ENCODE measurements at places on chromosomes 6 and 20. TPM values are rescaled to one million over a fixed set of nuclear protein-coding genes. Genes with fewer than 3 reads are reported as not detected.

CST5 gene
- not detected for total RNA-seq

GRCh38 chr6:67759001-67759400 lies 876.1 kb upstream of the ADGRB3 start:
- no peak for DNase-seq

- DNase-seq = no peak
Measured at GRCh38 chr6:109490713-109491112, 7.7 kb upstream of the ZBTB24 start.

DNA sequence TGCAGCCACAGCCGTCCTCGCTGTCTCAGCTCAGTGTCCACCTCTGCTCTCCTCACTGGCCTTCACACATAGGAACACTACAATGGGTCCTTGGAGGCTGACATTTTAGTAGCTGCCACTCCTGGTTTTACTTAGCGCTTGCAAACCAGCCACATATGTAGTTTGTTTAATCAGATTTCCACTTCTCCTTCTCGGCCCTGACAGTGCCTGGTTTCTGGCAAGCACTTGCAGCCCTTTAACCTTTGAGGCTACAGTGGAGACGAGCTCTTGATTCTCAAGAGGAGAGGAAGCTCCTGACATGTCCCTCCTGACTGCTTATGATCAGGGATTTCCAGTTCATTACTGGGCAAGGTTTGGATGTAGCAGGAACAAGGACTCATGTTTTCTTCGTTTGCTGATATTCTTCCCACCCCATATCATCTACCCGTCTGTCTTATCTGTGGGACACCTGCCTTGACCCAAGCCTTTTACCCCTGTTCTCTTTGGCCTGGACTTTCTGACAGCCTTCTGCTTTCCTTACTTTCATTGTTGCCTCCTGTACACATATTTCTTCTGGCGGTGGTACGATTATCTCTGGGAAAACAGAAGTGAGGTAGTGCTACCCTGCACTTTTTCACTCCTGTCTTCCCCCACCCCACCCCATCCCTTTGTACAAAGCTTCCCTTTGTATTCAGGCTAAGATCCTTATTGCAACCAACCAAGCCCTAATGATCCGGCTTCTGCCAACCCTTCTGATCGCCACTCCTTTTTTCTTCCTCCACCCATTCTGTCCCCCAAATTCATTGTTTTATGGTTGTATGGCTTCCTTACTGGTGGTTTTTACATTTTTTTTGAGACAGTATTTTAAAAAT lies 31.2 kb downstream of the CEP43 start:
- DNase-seq = no peak

HTR1E gene
- not detected for total RNA-seq

LY6G6F gene
- not detected for total RNA-seq

OPN5 gene
- not detected for total RNA-seq

GRCh38 chr6:89596056-89596455 lies 42.5 kb downstream of the LYRM2 start:
- no peak for DNase-seq

DEFB132 gene
- total RNA-seq = not detected

TCF21 gene
- total RNA-seq = 20.4 TPM

DNA sequence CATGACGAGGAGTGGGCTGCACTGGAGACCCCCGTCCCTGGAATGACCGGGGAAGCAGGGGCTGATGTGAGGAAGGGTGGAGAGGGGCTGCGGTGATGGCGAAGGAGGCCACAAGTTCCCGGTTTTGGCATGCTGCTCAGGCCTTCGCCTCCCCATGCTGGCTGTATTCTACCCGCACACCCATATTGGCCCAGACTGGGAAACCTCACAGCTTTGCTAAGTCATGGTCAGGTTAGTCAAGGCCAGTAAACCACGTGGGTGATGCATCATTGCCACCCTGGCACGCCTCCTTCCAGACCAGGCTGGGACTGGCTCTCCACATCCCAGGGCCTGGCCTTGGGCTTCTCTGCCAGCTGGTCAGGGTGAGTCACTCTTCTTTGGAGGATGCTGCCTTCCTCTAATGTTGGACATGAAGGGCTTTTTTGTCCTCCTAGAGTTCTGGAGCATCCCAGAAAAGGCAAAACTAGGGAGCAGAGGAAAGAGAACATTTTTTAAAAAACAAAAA lies 53.8 kb downstream of the PCNA start:
- peak; percentile 99 for DNase-seq

GRCh38 chr6:114108119-114109002 lies 137.4 kb upstream of the HDAC2 start:
- DNase-seq = peak; percentile 67

SUMO4 gene
- not detected for total RNA-seq

- no peak for DNase-seq
Measured at GRCh38 chr6:84061613-84062398, 28.2 kb downstream of the MRAP2 start.

- no peak for DNase-seq
Measured at GRCh38 chr6:12203001-12203400, 87.2 kb upstream of the EDN1 start.

PROKR2 gene
- total RNA-seq = not detected

- no peak for DNase-seq
Measured at GRCh38 chr20:31568773-31569162, 36.3 kb upstream of the ID1 start.

- no peak for DNase-seq
Measured at GRCh38 chr20:33063271-33063670, 9.6 kb downstream of the BPIFB3 start.

ATP6V1G2 gene
- total RNA-seq = 3.4 TPM

DNA sequence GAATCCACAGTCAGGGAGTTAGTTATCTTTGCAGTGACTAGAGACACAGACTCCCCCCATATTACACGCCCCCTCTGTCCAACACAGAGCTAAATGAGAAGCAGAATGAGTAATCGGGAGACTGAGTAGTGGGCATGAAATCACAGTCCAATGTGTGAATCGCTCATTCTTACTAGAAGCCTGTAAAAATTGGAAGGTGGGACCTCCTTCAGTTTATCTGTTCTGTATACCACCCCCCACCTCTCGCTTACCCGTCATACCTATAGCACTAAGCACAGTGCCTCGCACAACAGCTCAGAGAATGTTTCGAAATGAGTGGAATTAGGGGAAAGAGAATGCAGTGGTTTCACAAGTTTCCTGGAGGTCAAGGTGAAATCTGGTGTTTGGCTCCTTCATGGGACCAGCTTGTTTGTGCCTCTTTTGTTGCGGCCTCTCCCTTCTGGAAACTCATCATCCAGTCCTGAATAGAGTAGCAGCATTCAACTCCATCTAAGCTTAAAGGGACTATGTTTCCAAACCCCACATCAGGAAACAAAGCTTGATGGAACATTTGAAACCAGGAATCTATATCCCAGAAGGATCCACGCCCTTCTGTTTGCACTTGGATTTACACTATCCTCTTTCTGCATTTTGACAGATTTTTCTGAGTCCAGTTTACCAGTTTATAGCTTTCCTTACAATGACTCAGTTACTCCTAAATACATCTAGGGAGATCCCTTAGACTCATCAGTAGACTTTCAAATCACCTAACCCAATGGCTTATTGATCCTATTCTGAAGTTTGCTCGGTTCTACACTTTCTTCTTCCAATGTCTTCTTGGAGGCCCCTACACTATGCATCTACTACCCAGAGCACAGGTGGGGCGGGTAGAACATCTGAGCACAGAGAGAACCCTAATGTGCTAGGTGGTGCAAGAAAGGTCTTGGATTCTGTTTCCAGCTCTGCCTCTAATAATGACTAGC lies 59.2 kb upstream of the PIM1 start:
- no peak for DNase-seq
